Dermis lymphatic vessel endothelial cell (primary cell): ENCODE measurements at places on chromosomes 7 and 10. TPM values are rescaled to one million over a fixed set of nuclear protein-coding genes. Genes with fewer than 3 reads are reported as not detected.

CPXM2 gene
- under 0.01 TPM in 1 of 2 replicates, not detected in the other for total RNA-seq

ACTL6B gene
- total RNA-seq = not detected in 2 replicates

SUN3 gene
- total RNA-seq = not detected in 2 replicates

MTERF1 gene
- total RNA-seq = 6.8 and 10.4 TPM in 2 replicates

CDC14C gene
- under 0.01 TPM in 1 of 2 replicates, not detected in the other for total RNA-seq
